Transverse colon (tissue), 4 donors: ENCODE measurements at places on chromosomes 5 and 9.
A peak's percentile ranks its signal among the peaks of the same experiment; 100 is the strongest.

DNA sequence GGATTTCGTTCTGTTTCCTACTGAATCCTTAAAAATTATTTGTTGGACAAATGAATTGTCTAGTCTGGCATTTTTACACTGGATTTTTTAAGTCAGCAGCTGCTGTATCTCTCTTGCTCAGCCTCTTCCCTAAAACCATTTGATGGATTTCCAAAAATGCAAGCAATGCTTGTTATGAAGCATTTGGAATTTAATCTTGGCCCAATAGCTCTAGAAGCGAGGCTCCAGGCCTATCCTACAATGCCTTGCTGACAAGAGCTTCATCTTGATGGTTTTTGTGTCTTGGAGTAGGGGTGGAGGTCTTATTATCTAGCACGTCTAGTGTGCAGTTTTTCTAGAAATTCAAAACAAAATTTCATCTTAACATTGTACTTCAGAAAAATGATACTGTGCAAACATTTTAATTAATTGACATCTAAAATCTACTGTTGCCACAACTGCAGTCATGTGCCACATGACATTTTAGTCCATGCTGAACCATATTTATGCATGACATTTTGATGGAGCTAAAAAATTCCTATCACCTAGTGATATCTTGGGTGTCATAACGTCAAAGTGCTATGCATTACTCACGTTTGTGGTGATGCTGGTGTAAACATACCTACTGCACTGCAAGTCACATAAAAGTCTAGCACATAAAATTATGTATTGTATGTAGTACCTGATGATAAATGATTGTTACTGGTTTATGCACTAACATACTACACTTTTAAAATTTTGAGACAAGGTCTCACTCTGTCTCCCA is 5.9 kb upstream of the RAD23B start:
- no peak for DNase-seq

DNA sequence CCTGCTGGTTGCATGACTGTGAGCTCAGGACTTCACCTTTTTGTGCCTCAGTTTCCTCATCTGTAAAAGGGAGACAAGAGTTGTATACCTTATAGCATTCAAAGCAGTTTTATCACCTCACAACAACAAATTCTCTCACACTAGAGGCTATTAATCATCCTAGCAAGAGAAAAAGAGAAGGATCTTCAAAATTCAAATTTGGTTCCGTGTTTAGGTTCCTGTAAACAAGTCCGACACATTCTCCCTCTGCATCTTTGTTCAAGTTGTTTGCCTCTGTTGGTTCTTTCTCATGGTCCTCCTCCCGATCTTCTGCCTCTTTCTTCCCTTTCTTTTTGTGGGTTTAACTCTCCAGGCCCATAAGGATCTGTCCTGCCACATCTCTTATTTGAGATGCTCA is 218.0 kb downstream of the PIK3R1 start:
- no peak for DNase-seq

DNA sequence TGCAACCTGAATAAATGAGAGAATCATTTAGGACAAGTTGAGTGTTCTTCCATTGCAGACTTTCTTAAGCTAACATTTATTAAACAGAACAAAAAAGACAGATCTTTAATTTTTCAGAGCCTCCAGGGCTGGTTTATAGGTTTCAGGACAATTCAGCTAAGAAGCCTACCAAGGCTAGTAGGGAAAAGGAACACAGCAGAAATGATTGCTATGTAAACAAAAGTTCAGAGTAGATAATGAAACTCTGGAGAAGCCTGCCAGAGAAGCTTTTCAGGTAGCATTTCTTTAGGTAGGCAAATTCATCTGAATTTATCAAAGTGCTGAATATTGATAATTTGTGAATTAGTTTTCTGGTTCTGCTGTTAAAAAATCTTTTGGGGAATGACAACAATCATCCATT is 264.2 kb downstream of the DEPDC1B start:
- no peak for DNase-seq

GRCh38 chr5:71695071-71695470 is 24.0 kb upstream of the CARTPT start:
- DNase-seq, result no peak

GRCh38 chr5:179204572-179204971 is 140.7 kb downstream of the ADAMTS2 start:
- DNase-seq, result no peak

DNA sequence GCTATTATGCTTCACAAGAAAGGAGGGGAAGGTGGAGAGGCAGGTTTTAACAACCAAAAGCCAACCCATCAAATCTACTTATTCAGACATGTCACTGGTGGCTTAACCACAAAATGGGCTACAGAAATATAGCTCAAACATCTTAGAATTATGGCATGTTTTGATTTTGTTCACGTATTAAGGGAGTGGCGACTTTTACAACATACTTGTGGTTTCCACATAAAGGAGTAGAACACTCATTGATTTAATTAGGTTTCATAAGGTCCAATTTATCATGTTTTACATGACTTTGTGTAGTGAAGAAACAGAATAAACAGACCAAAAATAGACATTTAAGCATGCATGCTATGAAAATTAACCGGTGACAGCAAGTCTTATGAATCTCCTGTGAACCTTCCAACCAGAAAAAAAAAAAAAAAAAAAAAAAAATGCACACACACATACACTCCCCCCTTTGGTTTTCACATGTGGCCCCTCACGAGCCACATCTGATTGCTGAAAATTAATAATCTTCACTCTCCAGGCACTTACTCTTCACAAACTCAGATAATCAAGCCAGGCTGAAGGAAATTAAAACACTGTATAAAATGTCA is 5.4 kb downstream of the ZNF608 start:
- no peak for DNase-seq

DNA sequence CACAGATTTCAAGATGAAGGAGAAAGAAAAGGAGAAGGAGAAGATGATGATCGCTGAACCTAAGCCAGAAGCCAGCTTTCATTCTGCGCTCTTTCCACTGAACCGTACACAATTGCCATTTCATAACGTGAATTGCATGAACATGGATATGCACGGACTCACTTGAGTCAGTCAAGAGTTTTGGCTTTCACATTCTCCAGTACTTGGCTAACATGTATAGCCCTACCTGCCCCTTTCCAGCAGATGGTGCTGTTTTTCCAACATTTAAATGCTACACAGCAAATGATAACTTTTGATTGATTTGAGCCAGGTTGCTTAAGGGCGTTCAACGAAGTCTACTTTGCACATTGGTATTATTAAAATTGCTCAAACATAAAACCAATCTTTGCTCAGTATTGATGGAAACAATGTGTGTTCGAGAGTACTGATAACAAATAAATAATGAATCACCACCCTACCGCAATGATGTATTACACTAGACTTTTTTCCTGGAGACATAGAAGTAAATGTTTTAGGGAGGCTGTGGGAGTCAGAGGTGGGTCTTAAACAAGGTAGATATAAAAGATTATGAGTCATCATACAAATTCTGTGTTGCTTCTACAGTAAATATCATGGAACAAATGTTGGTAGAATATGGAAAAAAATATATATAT is 196.4 kb downstream of the TRPM3 start:
- DNase-seq, result peak; percentile 27

GRCh38 chr9:123349691-123350480 is 6.1 kb upstream of the CRB2 start:
- DNase-seq, result peak; percentile 58

- DNase-seq, result no peak
These were observed 417 bp downstream of the SRD5A1 start for GRCh38 chr5:6633469-6634245.

GRCh38 chr9:77588271-77588937 is 59.7 kb downstream of the GNA14 start:
- no peak for DNase-seq

DNA sequence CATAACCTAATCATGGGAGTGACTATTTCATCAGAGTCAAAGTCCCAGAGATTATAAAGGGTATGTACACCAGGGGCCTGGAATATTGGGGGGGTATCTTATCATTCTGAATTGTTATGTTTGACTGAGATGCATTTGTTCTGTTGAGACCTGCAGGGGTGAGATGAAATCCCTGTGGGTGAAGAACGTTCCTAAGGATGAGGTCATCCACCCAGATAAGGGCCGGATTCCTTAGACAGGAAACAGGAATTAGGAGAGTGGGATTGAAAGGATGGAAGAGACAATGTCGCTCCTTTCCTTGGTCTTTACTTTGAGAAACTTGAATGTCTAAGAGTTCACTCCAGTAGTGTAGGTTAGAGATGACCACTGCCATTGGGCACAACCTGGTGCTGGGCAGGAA is 54.7 kb downstream of the GAS1 start:
- no peak for DNase-seq

DNA sequence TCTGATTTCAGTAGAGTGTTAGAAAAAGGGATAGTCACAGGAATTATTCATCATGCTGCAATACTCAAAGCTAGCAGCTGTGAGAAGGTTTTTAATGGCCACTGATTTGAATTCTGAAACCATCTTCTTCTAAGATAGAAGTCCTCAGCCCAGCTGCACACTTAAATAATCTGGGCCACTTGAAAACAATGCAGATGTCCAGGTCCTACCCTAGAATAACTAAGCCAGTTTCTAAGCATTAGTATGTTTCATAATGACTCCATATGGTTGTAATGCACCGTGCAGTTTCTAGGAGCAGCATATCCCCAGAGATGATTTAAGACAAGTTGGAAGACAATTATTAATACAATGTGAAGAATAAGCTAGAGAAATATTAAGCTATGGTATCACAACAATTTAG is 159.9 kb upstream of the FBXL17 start:
- no peak for DNase-seq

DNA sequence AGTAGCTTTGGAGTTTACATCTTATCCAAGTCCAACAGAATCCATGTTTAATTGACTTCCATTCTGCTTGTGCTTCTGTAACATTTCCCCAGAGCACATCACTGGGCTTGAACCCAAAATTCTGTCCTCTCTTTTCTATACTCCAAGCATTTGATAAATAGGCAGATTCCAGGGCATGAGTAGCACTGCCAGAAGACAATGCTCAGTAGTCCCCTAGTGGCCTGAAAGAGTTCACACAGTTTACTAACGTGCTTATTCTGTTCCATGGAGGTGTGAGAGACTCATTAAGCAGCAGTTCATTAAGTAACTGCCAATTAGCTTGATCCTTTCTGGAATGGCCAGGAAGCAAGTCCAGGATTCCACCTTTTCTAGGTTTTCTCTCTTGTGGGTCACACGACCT is 9.4 kb upstream of the GABRA6 start:
- DNase-seq, result no peak
